Dorsolateral prefrontal cortex (tissue), 122 donors: ENCODE measurements at places on chromosomes 3 and 15.

DNA sequence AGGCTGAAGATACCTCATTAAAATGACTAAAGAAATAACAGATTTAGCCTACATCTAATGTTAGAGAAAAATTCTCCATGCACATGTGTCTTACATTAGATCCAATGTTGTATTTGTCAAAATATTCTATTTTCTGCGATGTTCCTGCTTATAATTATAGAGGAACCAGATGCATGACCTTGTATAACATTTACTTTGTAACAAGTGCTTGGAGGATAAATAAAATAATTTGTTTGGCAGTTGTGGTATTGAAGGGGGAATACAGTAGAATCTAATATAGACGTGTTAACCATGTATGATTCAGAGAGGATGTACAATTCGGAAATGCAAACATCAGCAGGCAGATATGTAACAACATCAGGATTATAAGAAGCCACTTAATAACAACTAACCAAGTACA is 922.2 kb downstream of the TUSC7 start:
- no peak for DNase-seq

DNA sequence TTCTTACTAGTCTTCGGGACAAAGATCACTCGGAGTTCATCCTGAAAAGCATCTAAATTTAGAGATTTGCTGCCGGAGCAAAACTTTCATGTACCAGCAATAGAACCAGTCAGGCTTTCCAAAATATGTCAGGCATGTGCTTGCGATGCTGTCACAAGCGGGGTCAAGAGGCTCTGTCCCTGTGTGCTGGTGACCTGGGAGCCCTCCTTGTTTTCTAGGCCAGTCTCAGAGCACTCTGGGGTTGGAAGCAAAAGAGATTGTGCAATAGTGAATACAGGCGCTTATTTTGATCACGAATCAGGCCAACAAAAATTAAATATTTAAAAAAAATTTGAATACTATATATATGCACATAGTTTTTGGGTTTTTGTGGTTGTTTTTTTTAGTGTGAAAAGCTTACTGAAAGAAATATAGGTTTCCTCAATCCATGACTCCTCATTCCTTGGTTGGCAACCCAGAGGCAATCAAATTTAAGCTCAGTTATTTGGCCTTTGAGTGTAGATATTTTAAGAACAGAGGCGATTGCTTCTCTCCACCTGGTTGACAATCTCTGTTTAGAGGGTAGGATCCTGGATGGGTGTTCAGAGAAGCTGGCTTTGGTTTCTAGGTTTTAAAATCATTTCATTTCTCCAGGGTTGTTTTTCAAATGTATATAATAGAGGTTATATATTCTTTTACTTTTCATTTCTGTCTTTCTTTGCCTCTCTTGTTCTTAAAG is 8.4 kb upstream of the KLHL24 start:
- no peak for DNase-seq

GRCh38 chr3:3355442-3355841 is 176.0 kb upstream of the CRBN start:
- DNase-seq: no peak

- no peak for DNase-seq
Observed at GRCh38 chr3:30400926-30401325, 205.5 kb upstream of the TGFBR2 start.

DNA sequence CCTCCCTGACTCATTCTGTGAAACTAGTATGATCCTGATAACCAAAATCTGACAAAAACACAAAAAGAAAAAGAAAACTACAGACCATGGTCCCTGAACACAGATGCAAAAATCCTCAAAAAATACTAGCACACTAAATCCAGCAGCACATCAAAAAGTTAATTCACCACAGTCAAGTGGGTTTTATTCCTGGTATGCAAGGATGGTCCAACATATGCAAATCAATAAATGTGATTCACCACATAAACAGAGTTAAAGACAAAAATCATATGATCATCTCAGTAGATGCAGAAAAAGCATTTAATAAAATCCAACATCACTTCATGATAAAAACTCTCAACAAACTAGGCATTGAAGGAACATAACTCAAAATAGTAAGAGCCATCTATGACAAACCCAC is 12.8 kb downstream of the SAXO2 start:
- DNase-seq: no peak

GRCh38 chr3:123347691-123348264 is 101.1 kb downstream of the ADCY5 start:
- no peak for DNase-seq

DNA sequence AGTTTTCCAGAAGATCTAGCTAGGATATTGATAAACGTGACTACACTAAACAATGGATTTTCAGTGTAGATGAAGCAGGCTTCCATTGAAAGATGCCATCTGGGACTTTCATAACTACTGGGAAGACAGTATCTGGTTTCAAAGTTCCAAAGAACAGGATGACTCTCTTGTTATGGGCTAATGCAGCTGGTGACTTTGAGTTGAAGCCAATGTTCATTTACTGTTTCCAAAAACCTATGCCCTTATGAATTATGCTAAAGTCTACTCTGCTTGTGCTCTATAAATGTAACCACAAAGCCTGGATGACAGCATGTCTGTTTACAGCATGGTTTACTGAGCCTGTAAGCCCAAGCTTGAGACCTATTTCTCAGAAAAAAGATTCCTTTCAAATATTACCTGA is 245.4 kb downstream of the GBE1 start:
- DNase-seq: no peak

- no peak for DNase-seq
Observed at GRCh38 chr3:111547631-111548030, 5.6 kb downstream of the CD96 start.

GRCh38 chr3:36677331-36678007 is 86.9 kb downstream of the DCLK3 start:
- no peak for DNase-seq

- DNase-seq: no peak
Observed at GRCh38 chr3:152076148-152076547, 192.6 kb upstream of the MBNL1 start.

- no peak for DNase-seq
Observed at GRCh38 chr3:137792626-137793271, 28.6 kb downstream of the SOX14 start.

DNA sequence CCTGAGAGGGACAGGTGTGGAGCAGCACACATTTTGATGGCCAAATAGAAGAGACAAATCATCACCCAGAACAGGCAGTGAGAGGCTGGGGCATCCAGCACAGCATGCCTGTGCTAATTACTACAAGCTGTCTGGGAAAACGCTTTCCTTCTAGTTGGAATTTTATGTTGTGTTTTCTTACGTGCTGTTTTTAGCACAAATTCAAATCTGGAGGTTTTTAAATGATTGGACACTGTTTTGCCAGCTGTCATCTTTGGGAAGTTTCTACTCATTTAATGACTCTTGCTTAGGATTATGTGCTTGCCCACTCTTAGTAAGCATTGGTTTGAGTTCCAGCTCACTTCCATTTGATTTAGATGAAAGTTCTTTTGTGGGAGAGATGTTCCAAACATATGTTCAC is 43.5 kb downstream of the EAF1 start:
- DNase-seq: no peak

GRCh38 chr15:94052711-94053110 is 178.7 kb upstream of the MCTP2 start:
- no peak for DNase-seq

- no peak for DNase-seq
Observed at GRCh38 chr3:64058566-64058965, 35.3 kb upstream of the PSMD6 start.

- DNase-seq: peak; percentile 96
Observed at GRCh38 chr15:51192521-51193280, 98.0 kb upstream of the TNFAIP8L3 start.

DNA sequence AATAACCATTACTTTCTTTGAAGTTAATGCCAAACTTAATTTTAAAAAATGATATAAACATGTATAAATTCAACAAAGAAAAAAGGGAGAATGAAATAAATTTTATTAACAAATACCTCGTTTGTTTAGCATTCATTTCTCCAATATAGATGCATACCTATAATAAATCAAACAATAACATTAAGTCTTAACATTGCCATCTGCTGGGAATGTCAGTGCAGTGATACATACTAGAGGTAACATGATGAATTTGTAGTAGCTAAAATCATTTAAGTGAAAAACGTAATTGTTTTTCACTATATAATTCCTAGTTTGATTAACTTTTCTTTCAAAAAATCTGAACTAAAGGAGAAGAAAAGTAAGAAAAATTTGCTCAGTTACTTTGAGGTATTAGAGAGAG is 340.2 kb upstream of the CBLB start:
- no peak for DNase-seq

DNA sequence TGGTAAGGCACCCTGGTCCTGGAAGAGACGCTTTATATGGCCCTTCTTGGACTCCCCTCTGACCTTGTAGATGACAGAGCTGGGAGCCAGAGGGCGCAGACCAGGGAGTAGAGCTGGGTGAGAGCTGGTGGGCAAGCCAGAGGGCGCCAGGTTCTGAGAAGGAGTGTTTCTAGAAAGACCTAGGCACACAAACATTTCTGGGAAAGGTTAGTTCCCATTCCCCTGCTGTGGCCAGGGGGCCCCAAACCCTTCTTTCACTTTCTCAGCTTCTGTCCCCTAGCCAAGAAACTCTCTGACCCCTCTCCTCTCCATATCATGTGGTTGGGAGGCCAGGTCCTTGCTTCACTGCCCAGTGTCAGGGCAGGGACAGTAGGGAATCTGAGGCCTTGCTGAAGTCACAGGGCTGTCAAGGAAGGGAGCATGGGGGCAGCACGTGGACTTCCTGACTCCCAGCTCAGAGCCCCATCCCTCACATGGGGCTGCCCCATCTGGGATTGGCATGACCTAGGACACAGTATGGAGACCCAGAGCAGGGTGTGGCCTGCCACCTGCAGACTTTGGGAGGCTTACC is 3.6 kb downstream of the HEMK1 start:
- DNase-seq: no peak

DNA sequence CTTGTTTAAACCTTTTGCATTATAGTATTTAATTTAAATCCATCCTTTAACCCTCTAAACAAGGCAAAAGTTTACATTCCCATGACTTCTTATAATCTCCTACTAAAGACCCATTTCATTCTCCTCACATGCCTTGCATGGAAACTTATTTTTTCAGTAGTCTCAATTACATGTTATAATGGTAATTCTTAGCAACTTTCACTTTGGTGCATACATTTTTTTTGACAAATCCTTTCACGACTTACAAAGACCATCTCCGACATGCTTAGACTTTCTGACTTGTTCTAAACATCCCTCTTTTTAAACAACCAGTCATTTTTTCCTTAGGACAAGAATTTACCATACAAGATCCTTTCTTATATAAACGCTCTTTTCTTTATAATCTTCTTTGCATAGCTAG is 615.4 kb upstream of the GBE1 start:
- no peak for DNase-seq

- DNase-seq: no peak
Observed at GRCh38 chr15:95162967-95163531, 931.7 kb downstream of the MCTP2 start.
